Activated naive CD4-positive, alpha-beta T cell treated with Interleukin-2 at 50 U/mL for 16 hours (primary cell): ENCODE measurements at places on chromosomes 7 and 10.

GRCh38 chr7:33043501-33044400 is 18.8 kb downstream of the NT5C3A start:
- no peak for DNase-seq

DNA sequence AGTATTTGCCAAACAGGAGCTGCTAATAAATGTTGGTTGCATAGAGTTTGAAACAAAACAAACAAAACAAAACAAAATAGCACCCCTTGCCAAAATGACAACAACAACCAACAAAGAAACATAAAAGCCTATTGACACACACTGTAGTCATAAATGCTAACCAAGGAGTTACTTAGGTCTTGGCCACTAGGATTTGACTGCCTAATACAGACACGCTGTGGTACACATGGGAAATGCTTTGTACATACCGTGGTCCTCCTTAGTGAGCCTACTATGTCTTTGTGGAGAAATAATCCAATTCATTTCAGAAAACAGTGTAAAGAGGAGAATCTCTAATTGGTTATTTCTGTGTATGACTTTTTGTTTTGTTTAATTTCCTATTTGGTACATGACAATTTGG is 53.2 kb upstream of the MTPN start:
- no peak for DNase-seq

DNA sequence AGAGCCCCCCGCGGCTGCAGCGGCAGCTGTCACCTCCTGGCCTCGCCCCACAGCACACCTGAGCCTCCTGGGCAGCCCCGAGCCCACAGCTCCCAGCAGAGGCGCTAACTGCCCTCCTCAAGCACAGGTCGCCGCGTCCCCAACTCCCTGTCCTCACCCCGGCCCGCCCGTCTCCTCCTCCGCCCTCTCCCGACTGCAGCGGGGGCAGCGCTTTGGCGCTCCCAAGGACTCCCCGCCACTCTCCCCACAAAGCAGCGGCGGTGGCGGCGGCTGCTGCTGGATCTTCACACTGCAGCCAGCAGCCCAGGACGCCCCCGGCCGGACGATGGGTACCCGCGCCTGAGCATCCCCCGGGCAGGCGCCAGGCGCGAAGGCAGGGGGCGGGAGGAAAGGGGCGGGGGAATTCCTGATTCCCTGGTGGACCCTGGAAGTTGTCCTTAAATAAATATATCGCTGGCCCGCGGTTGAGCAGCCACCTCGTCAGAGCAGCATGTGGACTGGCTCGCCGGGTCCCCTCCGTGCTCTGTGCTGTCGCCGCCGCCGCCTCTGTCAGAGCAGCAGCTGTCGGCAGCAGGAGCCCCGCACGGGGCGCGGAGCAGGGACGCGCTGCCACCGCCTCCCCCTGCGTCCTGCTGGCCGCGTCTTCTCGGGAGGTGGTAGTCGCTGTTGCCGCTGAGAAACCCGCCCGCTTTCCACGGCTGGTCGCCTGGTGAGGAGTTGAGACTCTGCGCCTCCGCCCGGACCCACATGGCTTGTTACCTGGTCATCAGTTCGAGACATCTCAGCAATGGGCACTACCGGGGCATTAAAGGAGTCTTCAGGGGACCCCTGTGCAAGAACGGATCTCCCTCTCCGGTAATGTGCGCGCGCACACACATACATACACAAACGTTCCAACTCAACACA is at the start of gene ZNF804B:
Gene ZNF804B, plus strand, starts transcription at position 471 of the 906 bp plus-strand sequence. Its CDS starts 277 bp downstream, at position 748.
- no peak for DNase-seq

DNA sequence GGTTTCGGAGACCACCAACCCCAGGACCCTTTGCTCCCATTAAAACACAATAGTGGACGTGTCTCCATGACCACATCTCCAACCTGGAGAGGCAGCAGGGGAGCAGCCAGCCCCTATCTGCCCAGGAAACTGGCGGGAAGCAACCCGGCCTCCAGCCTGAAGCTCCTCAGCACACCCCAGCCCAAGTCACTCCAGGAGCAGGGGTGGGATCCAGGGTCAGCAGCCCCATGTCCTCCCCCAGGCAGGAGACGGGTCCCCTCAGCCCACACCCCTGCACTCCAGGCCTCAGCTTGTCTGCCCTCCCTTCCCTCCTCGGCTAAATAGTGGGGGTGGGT is 601 bp downstream of the ADAM8 start:
- no peak for DNase-seq

GRCh38 chr7:87059525-87060287 is at the start of gene ELAPOR2:
TSS of gene ELAPOR2 (minus strand) at chr7:87059654. CDS start at chr7:87059513, 141 bp downstream.
- peak; percentile 85 for DNase-seq

GRCh38 chr7:73623798-73624668 is at the start of gene MLXIPL:
TSS of gene MLXIPL (minus strand) at chr7:73624522. CDS start at chr7:73624492, 30 bp downstream.
- peak; percentile 52 for DNase-seq

DNA sequence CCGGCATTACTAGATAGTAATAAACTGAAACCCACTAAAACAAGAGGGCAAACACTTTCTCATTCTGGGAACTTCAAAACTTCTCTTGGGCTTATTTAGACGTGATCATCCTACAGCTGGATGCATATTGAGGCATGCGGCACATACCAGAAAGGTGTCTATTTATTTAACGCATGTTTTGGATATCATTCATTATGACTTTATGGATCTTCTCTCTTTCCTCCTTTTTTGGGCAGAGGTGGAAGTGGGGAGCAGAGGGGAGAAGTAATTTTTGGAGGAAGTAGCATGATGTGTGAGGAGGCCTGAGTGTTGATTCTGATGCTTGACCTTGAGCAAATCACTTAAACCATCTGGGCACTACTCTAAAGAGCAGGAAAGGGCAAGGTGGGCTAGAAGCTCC is 270.6 kb downstream of the TRIL start:
- DNase-seq, result no peak

DNA sequence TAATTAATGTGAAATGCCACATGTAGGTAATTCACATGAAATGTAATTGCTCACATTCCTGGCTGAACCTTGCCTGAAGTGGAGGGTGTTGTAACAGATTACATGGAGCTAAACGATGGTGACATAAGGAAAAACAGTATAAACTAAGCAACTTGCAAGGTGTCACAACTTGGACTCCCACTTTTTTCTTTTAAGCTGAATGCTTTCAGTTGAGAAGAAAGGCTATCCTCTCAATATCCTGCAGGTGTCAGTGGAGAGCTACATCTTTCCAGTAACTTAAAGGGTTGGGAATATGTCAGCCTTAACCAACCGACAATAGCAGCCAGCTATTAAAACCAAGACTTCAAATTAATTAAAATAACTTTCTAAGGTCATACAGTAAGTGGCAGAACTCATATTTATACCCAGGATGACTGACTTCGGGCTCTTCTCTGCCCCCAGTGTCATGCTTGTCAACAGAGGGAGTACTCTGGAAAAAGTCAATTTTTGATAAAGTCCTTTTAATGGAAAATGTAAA is 33.7 kb downstream of the NRBF2 start:
- DNase-seq, result no peak

GRCh38 chr10:69884686-69885085 is 83.0 kb downstream of the COL13A1 start:
- no peak for DNase-seq

GRCh38 chr10:43816351-43817321 is 168.0 kb upstream of the ZNF32 start:
- peak; percentile 70 for DNase-seq

GRCh38 chr7:69738396-69738951 is 140.2 kb downstream of the AUTS2 start:
- DNase-seq, result no peak

DNA sequence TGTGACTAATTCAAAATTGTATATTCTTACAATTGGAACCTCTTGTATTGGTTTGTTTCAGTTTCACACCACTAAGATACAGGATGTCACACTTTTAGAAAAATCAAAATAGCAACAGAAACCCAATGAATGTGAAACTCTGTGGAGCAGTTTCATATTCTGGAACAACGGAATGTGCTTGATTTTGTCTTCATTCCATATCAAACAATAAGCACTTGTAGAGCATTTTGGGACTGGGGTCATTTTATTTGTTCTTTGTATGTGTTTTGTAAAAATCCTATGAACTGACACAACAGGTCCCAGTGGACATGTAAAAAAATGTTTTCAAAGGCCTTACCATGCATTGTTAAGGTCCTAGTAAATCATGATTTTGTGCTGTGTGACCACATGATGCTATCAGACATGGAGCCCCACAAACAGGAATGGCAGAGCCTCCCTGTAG is 123.1 kb downstream of the DKK1 start:
- DNase-seq, result no peak

DNA sequence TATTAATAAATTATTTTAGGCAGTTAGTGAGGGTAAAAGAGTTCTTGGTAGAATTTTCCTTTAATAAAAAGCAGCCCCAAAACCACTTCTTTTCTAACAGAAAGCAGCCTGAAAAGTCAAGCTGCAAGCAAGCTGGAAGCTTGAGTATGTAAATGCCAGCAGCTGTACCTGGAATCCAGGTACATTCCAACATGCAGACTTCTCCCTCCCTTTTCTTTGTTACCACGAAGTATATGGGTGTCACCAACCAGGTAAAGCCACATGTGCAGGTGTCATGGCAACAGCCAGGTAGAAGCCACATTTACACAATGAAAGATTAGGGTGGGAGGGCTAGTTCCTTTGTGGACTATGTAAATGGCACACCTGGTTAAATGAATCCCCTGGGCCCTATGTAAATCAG is 114.6 kb downstream of the EPC1 start:
- DNase-seq, result no peak

DNA sequence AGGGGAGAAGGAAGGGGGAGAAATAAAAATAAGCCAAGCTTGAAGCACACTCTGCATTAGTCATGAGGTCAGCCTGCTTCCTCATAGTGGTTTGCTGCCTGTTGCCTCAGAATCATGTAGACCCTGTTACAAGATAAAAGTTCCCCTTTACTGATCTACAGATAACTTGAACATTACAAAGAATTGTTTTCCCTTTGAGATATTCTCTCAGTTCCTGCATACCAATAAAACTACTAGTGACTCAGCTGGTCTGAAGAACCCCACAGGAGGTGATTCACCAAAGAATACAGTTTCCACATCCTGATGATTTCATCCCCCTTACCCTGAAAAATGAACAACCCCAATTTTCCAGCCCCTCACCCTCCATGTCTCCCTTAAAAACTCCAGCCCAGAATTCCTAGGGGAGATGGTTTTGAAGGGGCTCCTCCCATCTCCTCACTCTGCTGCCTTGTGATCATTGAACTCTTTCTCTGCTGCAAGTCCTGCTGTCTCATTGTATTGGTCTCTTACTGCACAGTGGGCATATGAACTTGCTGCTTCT is 31.5 kb upstream of the NRP1 start:
- DNase-seq, result no peak

DNA sequence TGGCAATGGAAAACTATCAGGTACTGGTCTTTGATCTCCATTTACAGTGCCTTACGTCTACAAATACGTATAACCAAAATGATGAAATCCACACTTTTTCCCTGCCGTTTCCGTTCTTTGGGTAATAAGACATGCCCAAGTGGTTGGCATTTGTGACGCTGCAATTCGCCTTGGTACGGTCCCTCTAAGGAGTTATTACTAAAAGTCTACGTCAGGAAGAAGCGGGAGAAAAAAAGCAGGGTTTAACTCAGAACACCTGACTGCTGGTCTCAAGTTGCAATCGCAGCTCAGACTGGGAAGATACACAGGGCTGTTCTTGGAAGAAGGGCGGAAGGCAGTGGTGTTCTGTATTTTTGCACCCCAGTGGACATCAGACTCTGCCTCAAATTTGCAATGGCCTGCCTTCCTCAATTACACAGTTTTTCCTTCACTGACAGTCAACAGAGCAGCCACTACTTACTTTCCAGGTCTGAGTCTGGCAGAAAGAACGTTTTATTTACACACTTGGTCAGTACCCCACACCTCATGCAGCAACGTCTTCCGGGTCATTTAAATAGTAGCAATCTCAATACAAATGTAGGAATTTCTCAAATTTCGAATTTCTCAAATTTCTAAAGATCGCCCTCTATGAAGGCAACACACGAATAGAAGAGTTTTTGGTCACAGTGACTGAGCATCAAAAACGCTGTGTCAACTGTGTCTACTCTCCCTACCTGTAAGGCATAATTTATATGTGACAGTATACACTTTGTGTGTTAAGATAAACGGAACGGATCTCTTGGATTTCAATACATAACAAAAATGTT is 2.1 kb downstream of the BAIAP2L1 start:
- DNase-seq, result no peak

DNA sequence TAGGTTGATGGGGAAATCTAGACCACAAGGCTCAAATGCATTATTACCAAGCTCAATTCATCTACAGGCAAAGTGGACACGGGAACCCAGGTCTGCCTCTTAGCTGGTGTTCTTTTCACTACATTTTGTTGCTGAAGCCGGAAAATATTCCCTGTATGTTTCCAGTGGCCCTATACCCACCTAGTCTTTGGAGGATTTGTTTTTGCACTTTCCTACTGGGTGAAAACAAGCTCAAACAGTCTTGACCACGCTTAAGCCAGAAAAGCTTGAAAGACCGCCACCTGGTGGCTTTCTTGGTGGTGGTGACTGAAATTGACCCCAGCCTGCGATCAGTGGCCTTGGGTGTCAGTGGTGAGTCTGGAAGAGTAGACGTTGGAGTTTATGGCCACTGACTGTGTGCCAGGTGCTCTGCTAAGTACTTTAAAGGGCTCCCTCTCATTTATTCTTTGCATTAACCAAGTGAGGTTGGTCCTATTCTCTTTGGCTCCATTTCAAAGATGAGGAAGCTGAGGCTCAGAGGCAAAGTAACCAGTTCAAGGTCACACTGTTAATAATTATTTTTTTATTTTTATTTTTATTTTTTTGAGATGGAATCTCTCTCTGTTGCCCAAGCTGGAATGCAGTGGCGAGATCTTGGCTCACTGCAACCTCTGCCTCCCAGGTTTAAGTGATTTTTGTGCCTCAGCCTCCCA is 11.1 kb upstream of the CRTAC1 start:
- peak; percentile 38 for DNase-seq

- no peak for DNase-seq
Observed at GRCh38 chr10:133007360-133007858, 65.0 kb upstream of the CFAP46 start.

- no peak for DNase-seq
Observed at GRCh38 chr7:100173806-100174495, 3.2 kb downstream of the GPC2 start.

DNA sequence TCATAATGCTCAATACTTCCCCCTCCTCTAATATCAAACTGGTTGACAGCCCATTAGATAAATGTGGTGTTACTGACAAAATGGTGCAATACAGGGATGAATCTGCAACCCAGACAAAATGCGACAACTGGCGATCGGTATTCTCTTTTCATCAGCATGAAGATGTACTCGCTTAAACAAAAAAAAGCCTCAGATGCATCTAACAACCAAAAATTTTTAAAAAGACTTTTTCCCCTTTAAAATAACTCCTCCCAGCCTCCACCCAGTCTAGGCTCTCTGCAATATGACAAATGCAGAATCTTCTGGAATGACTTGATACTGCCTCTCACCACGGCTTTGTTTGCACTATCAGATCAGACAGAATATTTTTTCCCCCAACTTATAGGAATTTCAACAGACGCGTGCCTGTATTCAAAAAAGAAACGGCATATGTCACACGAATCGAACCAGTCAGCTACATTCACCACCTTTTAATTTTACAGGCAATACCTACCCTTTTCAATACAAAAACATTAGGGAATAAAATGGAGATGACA is 1.2 kb downstream of the YWHAG start:
- no peak for DNase-seq
